ENCODE measurements at places on chromosomes 7 and 10.

- no peak for DNase-seq
Measured at GRCh38 chr7:143954135-143954534, 509 bp upstream of the OR2F1 start.

DNA sequence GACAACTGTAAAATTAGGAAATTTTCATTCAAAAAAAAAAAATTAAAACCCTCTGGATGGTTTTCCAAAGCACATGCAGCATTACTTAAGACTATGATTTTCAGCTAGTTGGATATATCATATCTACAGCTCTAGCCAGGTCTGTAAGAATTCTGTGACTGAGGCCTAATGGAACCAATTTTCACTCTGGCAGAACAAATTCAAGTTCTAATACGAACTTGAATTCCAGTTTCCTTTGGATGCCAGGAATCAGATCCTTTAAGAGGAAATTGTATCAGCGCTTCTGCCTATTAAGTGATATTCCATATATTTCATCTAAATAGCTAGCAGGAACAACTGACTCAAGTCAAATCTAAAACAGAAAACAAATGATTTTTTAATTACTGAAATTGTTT lies 34.8 kb downstream of the SKIDA1 start:
- DNase-seq: no peak

GRCh38 chr10:12728494-12728893 lies 273.0 kb downstream of the CCDC3 start:
- no peak for DNase-seq

DNA sequence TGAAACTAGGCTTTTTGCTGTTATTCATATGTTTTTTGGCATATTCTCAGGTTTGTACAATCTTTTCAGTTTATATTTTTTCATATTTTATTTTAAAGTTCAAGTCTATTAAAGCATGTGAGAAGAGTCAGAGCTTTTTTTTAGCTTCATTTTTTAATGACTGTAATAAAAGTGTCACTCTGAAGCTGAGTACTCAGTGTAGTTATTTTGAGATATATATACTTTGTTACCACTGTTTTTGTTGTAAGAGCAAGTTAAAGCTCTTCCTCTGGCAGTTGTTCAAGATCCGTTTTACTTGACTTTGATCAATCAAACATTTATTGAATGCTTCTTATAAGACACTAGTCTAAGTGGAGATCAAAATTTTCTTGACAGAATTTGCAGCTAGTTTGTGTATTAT lies 37.5 kb downstream of the CASD1 start:
- no peak for DNase-seq

- no peak for DNase-seq
Measured at GRCh38 chr7:81776948-81777630, 7.2 kb upstream of the HGF start.

DNA sequence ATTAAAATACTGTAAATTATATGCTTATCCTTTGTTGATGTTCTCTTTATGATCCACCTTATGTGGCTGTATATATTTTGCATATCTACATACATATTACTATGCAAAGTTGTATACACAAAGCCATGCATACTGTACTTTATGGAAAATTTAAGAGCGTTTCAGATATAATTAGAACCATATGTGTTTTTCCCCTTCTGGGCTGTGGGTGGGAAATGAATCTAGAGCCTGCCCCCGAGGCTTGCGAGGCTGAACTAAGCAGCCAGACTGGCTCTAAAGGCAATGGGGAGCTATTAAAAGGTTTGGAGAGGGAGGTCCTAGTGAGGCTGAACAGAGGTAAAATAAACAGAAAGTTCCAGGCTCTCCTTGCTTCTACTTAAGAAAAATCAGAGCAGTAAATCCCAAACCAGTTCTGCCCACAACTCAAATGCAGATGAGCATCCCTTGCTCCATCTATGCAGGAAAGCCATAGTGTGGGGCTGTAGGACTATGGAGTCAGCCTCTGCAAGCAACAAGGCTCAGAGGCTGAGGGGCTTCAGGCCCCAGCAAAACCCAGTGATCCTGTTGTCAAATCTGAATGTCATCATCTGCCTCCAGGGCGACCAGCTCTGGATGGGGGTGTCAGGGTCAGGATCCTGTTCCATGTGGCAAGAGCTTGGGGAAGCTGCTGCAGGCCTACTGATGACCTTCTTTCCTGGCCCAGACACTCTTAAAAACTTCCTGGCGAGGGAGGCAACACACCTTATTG lies 14.1 kb upstream of the DDIT4 start:
- DNase-seq: no peak

DNA sequence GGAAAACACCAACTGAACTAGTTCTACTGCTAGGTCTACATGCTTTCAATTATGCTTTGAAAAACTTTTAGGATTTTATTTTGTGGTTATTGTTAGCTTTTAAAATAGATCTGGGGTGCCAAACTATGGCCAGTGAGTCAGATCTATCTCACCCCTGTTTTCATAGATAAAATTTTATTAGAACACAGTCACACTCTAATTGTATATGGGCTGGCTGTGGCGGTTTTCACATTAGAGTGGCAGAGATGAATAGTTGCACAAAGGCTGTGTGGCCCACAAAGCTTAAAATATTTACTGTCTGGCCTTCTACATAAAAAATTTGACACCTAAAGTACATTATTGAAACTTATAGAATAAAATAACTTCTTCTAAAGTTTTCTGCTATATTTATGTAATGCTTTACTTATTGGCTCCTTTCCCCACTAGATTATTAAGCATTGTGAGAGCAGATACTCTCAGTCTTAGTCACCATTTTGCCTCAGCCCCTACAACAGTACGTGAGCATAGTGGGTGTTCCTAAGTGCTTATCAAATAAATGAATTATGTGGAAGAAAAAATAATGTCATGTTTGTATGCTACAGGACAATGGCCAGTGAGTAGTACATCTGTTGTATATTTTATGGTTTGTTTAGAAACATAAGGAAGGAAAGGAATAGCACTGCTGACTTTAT lies 5.4 kb upstream of the SUV39H2 start:
- DNase-seq: no peak

DNA sequence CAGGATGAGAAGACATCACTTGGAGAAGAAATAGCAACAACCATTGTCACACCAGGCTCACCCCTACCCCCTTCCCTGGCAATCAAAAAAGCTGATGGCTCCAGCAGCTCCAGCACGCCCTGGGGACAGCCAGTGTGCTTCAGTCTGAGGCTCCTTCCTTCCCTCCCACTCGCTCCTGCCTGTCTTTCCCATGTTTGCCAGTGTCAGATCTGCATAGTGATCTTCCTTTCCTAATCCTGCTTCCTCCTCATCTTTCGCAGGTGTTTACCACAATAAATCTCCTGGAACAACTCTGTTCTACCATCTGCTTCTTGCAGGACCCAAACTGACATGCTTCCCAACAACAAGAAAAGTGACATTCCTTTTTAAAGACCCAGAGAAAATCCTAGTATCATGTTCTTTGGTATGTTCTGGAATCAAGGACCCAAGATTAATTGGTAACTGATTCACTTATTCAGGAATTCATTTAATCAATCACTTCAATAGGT lies 57.1 kb downstream of the STEAP1B start:
- DNase-seq: no peak
